ENCODE measurements at places on chromosomes 13 and 19. TPM values are rescaled to one million over a fixed set of nuclear protein-coding genes. Genes with fewer than 3 reads are reported as not detected.

DNA sequence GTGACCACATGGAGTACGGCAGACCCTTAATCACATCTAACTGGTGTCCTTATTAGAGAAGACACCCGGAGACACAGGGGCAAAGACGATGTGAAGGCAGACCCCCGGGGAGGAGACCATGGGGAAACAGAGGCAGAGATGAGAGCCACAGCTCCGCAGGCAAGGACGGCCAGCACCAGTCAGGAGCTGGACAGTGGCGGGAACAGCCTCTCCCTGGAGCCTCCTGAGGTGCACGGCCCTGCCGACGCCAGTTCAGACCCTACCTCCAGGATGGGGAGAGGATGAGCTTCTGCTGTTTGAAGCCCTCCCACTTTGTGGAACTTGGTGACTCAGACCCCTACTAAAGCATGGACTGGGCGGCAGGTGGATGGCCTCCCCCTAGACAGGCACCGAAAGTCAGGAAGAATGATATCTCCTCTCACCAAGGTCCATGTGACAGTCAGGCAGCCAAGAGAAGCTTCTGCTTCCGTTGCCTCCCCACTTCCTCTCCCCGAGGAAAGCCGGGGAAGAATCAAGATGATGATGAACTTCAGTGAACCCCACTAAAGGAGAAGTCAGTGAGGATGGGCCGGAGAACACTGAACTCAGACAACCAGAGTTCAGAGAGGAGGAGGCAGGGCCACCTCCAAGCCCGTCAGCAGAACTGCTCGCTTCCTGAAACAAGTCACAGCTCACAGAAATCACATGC is 25.4 kb downstream of the RAB20 start:
- H3K4me1 ChIP-seq, result no peaks in the 10 kb centered on the region
- no peak overlapping the region for H3K4me3 ChIP-seq
- no peaks in the 10 kb centered on the region for H3K27me3 ChIP-seq
- DNase-seq, result peak; percentile 50
- H3K27ac ChIP-seq, result peak overlapping the region; percentile 45

DNA sequence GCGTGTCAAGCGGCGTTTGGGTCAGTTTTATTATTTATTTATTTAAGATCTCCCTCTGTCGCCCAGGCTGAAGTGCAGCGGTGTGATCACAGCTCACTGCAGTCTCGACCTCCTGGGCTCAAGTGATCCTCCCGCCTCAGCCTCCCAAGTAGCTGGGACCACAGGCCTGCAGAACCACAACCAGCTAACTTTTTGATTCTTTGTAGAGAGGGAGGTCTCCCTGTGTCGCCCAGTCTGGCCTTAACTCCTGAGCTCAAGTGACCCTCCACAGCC is 713 bp downstream of the MRPS12 start:
- H3K27ac ChIP-seq, result peak overlapping the region; percentile 91
- DNase-seq, result no peak
- no peaks in the 10 kb centered on the region for H3K36me3 ChIP-seq
- H3K27me3 ChIP-seq, result no peaks in the 10 kb centered on the region
- peak overlapping the region; percentile 78 for H3K4me3 ChIP-seq

DNA sequence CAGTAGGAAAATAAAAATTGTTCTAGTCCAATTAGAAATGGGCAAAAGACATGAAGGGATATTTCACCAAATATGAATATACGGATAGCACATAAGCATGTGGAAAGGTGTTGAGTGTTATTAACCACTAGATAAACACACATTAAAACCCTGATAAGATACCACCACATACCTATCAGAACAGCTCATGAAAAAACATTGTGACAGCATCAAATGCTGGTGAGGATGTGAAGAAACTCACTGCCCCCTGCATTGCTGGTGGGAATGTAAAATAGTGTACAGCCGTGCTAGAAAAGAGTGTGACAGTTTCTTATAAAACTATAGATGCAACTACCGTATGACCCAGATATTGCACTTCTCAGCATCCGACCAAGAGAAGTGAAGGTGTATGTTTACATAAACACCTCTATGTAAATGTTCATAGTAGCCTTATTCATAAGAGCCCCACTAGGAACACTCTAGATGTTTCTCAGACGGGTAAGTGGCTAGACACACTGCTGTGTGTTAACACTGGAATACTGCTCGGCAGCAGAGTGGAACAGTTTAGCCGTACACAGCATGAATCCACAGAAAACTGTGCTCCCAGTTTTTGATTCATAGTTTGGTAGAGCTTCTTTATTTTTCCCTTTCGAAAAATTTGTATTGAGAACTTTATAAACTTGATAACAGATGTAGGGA is 321.1 kb downstream of the MYO16 start:
- H3K4me1 ChIP-seq, result no peaks in the 10 kb centered on the region
- H3K27me3 ChIP-seq, result no peaks in the 10 kb centered on the region
- no peak for DNase-seq
- no peaks in the 10 kb centered on the region for H3K36me3 ChIP-seq
- no peak overlapping the region for H3K27ac ChIP-seq
- no peak overlapping the region for H3K4me3 ChIP-seq

DNA sequence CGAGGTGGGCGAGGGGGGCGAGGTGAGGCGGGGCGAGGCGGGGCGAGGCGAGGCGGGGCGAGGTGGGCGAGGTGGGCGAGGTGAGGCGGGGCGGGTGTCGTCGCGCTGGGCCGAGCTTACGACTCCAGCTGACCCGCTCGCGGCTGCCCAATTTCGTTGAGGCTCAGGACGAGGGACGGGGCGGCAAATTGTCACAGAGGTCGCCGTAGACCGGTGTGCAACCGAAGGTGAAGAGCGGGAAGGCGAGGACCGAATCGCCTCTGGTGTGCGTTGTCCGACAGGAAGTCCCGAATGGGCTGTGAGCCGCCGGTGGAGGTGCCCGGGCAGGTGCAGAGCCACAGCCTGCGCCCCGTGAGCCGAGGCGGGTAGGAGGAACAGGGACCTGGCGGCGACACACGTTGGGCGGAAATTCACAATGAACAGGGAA is at the start of gene LACC1:
LACC1 (plus strand) TSS at position 150 of the 427 bp plus-strand sequence. CDS start 1,082 bp downstream, outside the sequence.
- no peak for DNase-seq
- peak within 1 kb of the TSS; percentile 95 for H3K27ac ChIP-seq

- no peak overlapping the region for H3K4me3 ChIP-seq
- DNase-seq, result no peak
- H3K27me3 ChIP-seq, result no peaks in the 10 kb centered on the region
- no peaks in the 10 kb centered on the region for H3K4me1 ChIP-seq
- H3K36me3 ChIP-seq, result no peaks in the 10 kb centered on the region
- H3K27ac ChIP-seq, result no peak overlapping the region
Measured at GRCh38 chr13:111143865-111144540, 28.9 kb downstream of the ARHGEF7 start.

DNA sequence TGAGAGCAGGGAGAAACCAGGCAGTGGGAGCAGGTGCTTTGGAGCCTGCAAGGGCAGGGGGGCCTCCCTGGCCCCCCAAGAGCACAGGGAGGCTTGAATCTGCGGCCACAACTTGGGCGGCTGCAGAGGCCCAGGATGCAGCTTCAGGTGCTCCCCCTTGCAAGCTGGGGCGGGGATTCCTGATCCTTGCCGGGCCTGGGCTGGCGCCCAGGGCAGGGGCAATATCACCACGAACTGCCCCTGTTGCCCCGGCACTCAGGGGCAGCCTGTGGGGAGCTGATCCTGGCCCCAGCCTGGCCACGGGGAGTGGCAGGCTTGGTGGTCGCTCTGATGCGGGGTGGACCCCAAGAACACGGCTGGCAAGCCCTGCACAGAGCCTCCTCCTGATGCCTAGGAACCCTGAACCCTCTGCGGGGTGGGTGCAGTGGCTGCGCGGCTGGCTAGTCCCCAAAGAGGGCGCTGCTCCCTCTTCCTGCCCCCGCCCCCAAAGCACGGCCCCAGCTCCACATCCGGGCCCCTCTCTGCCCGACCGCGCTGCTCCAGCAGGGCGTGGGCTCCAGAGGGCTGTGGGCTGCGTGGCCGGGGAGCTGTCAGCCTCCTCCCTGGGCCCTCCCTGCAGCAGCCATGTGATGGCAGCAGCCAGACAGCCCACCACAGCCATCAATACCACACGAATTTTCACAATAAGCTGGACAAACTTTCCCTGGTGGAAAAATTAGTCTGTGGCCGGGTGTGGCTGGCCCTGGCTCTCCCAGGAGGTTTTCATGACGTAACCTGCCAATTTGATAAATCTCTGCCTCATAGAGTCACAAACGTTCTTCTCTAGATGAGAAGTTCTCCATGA is 21.0 kb downstream of the TNFSF9 start:
- no peaks in the 10 kb centered on the region for H3K27me3 ChIP-seq
- no peaks in the 10 kb centered on the region for H3K36me3 ChIP-seq
- DNase-seq, result no peak

DNA sequence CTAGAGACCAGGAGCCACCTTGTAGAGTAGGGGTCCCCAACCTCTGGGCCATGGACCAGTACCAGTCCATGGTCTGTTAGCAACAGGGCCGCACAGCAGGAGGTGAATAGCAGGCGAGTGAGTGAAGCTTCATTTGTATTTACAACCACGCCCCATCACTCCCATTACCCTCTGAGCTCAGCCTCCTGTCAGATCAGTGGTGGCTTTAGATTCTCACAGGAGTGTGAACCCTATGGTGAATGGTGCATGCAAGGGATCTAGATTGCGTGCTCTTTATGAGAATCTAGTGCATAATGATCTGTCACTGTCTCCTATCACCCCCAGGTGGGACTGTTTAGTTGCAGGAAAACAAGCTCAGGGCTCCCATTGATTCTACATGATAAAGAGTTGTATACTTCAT is 303.6 kb downstream of the KCNRG start:
- H3K4me3 ChIP-seq, result no peak overlapping the region
- H3K36me3 ChIP-seq, result no peaks in the 10 kb centered on the region
- DNase-seq, result no peak
- H3K27ac ChIP-seq, result no peak overlapping the region
- H3K4me1 ChIP-seq, result no peaks in the 10 kb centered on the region

- no peaks in the 10 kb centered on the region for H3K36me3 ChIP-seq
- no peak overlapping the region for H3K27ac ChIP-seq
- no peak overlapping the region for H3K4me3 ChIP-seq
- H3K4me1 ChIP-seq, result no peaks in the 10 kb centered on the region
- no peaks in the 10 kb centered on the region for H3K27me3 ChIP-seq
Measured at GRCh38 chr19:47541518-47541917, 26.7 kb upstream of the NAPA start.

DNA sequence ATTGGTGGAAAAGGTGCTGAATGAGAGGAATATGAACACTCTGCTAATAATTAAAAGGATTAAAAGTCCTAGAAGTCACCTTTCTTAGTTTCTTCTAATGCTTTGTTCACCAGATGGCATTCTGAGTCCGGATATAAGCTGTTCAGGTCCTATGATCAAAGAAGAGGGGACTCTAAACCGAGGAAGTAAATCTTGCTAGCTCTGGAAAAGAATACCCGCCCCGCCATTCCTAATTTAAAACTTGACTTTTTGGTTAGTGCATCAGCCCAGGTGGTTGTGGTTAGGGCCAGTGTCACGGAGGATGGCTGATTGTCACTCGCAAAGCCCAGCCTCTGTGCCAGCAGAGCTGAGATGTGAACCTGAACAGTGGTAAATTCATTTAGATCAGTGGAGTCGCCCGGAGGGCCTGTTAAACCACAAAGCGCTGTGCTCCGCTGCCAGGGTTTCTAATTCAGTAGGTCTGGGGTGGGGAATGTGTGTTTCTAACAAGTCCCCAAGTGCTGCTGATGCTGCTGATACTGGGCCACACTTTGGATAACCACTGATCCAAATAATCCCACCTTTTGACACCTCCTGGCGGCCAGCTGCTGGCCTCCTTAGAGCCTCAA is 425.4 kb downstream of the DCT start:
- peak; percentile 79 for DNase-seq
- no peak overlapping the region for H3K27ac ChIP-seq
- no peaks in the 10 kb centered on the region for H3K36me3 ChIP-seq
- H3K27me3 ChIP-seq, result no peaks in the 10 kb centered on the region
- H3K4me1 ChIP-seq, result no peaks in the 10 kb centered on the region
- H3K4me3 ChIP-seq, result peak overlapping the region; percentile 9

GRCh38 chr19:51421229-51422052 is 4.0 kb upstream of the SIGLEC10 start:
- H3K27me3 ChIP-seq, result no peaks in the 10 kb centered on the region
- H3K4me1 ChIP-seq, result no peaks in the 10 kb centered on the region
- DNase-seq, result no peak
- no peaks in the 10 kb centered on the region for H3K36me3 ChIP-seq
- no peak overlapping the region for H3K27ac ChIP-seq

DNA sequence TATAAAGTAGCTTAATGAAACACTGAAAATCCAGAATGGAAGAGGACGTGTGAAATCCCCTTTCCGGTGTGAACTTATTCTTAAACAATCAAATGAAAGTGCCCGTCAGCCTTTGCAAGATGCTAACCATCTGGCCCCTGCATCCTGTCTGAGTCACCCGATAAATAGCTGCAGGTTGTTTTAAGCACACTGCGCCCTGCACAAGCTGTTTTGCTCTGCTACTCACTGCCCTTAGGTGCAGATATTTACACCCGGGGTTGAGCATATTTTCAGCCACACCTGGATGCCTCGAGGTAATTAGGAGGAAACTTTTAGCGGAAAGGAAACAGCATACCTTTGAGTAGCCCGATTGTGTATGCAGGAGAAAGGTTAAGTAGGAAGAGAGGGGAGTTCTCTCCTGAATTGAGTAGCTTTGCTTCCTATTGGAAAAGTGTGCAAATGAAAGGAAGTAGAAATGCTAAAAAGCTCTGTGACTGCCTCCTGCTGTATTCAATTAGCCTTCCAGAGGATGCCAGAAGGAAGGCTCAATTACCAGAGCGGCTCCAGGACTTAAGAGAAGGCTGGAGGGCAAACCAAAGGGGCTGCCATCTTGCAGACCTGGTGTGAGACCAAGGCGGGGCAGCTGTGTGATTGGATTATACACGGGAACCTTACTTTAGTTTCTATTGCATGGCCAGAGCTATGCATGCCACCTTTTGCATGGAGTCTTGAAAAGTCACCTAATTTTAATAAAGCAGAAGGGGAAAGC is 42.5 kb downstream of the IRS2 start:
- peak; percentile 79 for DNase-seq
- no peaks in the 10 kb centered on the region for H3K27me3 ChIP-seq
- no peaks in the 10 kb centered on the region for H3K36me3 ChIP-seq
- H3K4me1 ChIP-seq, result no peaks in the 10 kb centered on the region
- no peak overlapping the region for H3K4me3 ChIP-seq

DNA sequence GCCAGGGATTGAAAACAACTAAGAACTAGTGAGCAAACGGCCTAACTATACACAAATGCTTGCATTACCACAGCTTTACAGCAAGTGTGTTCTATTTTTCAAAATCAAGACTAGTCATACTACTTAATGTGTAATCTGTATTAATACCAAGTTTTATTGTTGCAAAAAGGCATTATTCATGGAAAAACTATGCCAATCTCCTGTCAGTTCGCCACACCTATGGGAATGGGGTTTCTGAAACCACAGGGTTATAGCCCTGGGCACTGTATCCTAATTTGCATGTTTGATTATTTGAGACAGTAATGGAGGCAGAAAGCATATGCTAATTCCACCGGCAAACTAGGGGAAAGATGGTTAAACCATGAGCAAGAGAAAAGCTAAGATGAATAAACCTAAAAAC is 14.3 kb downstream of the GAS6 start:
- H3K4me1 ChIP-seq, result peaks cover 25% of the 10 kb centered on the region
- no peaks in the 10 kb centered on the region for H3K27me3 ChIP-seq
- H3K36me3 ChIP-seq, result peaks cover 6% of the 10 kb centered on the region
- DNase-seq, result no peak
- H3K27ac ChIP-seq, result no peak overlapping the region

Gene ZNF667
- 2.9 TPM for polyA plus RNA-seq

Gene ACP7
- polyA plus RNA-seq, result 0.13 TPM

Gene PIP5K1C
- 11.2 TPM for polyA plus RNA-seq

Gene PCP2
- polyA plus RNA-seq, result 8.9 TPM

Data from kidney (tissue), 22 donors.